ENCODE measurements at places on chromosomes 7 and 10.

- DNase-seq = no peak
These were observed 273.9 kb downstream of the TSPAN12 start for GRCh38 chr7:120583899-120584586.

- peak; percentile 64 for DNase-seq
These were observed at the start of gene FLNC for GRCh38 chr7:128830231-128831177. FLNC (plus strand) TSS chr7:128830406; CDS start chr7:128830638, 232 bp downstream.

DNA sequence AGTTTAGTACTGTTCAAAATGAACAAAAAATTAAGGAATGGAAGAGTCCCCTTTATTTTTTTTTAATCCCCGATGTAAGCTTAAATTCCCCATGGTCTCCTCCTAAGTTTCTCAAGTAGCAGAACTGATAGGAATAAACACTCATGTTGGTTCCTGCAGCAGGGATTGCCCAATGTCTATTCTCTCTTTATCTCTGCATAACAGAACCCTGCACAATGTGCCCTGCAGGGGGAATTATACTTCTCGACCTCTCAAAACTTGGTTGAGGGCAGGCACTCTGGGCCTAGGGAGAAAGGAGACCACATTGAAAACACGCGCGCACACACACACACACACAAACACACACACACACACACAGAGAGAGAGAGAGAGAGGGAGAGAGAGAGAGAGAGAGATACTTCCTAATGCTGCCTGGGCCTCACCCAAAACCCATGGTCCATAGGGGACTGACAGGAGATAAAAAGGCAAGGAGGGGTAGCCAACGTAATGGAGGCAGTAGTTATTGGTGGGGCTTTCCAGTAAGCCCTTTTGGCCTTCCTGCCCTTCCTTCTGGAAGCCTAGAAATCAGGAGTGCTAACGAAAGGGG, 22.7 kb downstream of the JAZF1 start:
- DNase-seq = no peak

DNA sequence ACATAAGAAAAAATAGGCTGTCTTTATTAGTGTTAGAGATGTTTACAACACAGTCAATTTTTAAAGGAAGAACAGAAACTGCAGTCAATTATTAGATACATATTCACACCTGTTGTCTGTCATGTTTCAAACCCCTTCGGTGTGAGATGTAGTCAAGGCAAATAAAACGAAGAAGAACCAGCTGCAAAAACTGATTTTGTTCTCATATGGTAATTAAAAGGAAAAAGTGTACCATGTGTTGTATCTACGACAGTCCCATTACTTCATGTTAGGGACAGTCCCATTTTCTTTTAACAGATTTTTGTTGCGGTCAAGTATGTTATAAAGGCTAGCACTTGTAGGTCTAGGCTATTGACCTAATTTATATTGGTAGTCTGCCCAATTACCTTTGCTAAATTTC, 149.4 kb downstream of the LRRN3 start:
- DNase-seq = no peak

- no peak for DNase-seq
These were observed 634 bp upstream of the HOXA7 start for GRCh38 chr7:27156916-27157701.
